Panc1 (cell line): ENCODE measurements at places on chromosomes 5 and 9. TPM values are rescaled to one million over a fixed set of nuclear protein-coding genes. Genes with fewer than 3 reads are reported as not detected.

The IRX4 gene
- total RNA-seq = 0.18 TPM

The OLFML2A gene
- 44.5 TPM for total RNA-seq

The CDC20B gene
- total RNA-seq = 0.08 TPM

The AFAP1L1 gene
- 15.2 TPM for total RNA-seq

The DDX4 gene
- not detected for total RNA-seq

The LVRN gene
- total RNA-seq = 0.08 TPM

The TAF11L5 gene
- total RNA-seq = not detected

The MARVELD2 gene
- total RNA-seq = 17.3 TPM

The GPR21 gene
- not detected for total RNA-seq

The SHC3 gene
- 1.7 TPM for total RNA-seq
